ENCODE measurements at places on chromosomes 12 and 14. TPM values are rescaled to one million over a fixed set of nuclear protein-coding genes. Genes with fewer than 3 reads are reported as not detected.

Gene ADCY6
- total RNA-seq = 57.0 TPM

Gene PITPNM2
- 6.1 TPM for total RNA-seq

Gene RNASE3
- not detected for total RNA-seq

Gene FKBP4
- total RNA-seq = 35.5 TPM

Gene MYF6
- total RNA-seq = not detected

Gene FAM181A
- total RNA-seq = not detected

Gene ESR2
- 2.4 TPM for total RNA-seq

Gene RNASE7
- total RNA-seq = not detected

Gene TRHDE
- 4.6 TPM for total RNA-seq

GRCh38 chr12:38689195-38689594, 216.2 kb downstream of the CPNE8 start:
- H3K36me3 ChIP-seq = peaks cover 16% of the 10 kb centered on the region
- H3K27ac ChIP-seq = no peak overlapping the region
- no peaks in the 10 kb centered on the region for H3K4me1 ChIP-seq
- H3K4me3 ChIP-seq = no peak overlapping the region
- H3K27me3 ChIP-seq = no peaks in the 10 kb centered on the region
- no peak for DNase-seq

DNA sequence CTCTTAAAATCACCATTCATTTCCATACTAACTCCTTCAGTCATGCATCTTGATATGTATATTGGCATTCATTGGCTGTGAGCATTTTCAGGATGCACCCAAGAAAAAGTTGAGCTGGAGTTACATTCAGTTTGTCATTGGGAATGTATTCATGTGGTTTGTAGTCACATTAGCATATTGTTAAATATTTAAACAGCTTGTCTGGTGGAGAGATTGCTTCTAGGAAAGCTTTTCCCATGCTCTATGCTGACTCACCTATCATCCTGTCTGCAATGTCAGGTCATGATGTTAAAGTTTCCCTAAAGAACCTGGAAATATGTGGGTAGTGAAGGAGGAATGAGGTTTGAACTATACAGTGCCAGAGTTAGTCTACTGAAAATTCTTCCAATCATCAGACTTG, 583.6 kb downstream of the GALC start:
- no peaks in the 10 kb centered on the region for H3K4me1 ChIP-seq
- H3K4me3 ChIP-seq = no peak overlapping the region
- no peak for DNase-seq
- H3K36me3 ChIP-seq = no peaks in the 10 kb centered on the region
- no peaks in the 10 kb centered on the region for H3K27me3 ChIP-seq

DNA sequence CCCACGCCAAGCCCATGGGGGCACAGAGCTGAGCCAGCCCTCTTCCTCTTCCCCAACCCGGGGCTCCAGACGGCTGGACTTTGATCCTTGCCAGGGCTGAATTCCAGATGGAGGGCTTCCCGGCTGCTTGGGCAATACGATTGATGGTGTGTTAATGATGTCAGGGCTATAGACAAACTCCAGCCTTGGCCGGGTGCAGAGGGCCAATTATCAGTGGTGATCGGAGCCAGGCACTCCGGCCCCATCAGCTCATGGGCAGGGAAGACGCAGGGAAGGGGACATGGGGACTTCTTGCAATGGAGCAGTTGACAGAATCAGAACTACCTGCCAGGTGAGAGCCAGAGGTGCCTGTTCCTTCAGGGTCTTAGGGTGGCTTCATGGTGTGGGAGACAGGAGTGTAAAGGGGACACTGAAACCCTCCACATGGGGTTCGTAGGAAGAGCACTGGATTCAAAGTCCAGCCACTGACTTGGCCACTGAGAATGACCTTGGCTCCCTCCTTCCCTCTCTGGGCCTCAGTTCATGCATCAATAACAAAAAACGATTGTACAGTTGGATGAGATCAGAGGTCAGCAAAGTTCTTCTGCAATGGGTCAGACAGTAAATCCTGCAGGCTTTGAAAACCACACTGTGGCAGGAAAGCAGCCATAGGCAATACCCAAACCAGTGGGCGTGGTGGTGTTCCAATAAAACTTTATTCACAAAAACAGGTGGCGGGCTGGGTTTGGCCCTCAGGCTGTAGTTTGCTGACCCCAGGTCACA, 333.7 kb downstream of the MED13L start:
- H3K27me3 ChIP-seq = no peaks in the 10 kb centered on the region
- DNase-seq = no peak
- no peak overlapping the region for H3K27ac ChIP-seq
- H3K4me1 ChIP-seq = peaks cover 5% of the 10 kb centered on the region

- H3K4me3 ChIP-seq = no peak overlapping the region
- no peaks in the 10 kb centered on the region for H3K27me3 ChIP-seq
- no peak for DNase-seq
- no peaks in the 10 kb centered on the region for H3K4me1 ChIP-seq
- H3K36me3 ChIP-seq = peaks cover 76% of the 10 kb centered on the region
These were observed 69.4 kb downstream of the SPATA7 start for GRCh38 chr14:88454886-88455285.

GRCh38 chr14:91300283-91300895, 55.9 kb upstream of the GPR68 start:
- H3K36me3 ChIP-seq = peaks cover 5% of the 10 kb centered on the region
- H3K4me1 ChIP-seq = peaks cover 4% of the 10 kb centered on the region
- no peak overlapping the region for H3K4me3 ChIP-seq
- no peak for DNase-seq
- no peak overlapping the region for H3K27ac ChIP-seq

DNA sequence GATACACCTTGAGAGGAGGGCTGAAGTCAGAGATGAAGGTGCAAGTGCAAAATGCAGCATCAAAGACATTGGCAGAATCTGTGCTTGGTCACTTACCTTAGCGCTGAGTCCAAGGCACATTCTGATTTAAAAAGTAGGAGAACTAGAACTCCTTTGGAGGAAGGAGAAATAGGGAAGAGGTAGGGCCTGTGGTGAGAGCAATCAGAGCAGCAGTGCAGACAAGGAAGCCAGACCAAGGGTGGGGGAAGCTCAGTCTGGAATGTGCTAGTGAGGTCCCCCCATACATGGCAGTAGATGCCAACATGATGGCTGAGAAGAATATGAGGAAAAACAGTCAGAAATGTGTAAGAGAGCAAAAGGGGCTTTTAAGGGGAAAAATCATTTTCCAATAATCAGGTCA, 206.5 kb downstream of the SSPN start:
- no peak overlapping the region for H3K27ac ChIP-seq
- H3K27me3 ChIP-seq = no peaks in the 10 kb centered on the region
- H3K4me3 ChIP-seq = no peak overlapping the region
- no peaks in the 10 kb centered on the region for H3K4me1 ChIP-seq
- H3K36me3 ChIP-seq = no peaks in the 10 kb centered on the region

DNA sequence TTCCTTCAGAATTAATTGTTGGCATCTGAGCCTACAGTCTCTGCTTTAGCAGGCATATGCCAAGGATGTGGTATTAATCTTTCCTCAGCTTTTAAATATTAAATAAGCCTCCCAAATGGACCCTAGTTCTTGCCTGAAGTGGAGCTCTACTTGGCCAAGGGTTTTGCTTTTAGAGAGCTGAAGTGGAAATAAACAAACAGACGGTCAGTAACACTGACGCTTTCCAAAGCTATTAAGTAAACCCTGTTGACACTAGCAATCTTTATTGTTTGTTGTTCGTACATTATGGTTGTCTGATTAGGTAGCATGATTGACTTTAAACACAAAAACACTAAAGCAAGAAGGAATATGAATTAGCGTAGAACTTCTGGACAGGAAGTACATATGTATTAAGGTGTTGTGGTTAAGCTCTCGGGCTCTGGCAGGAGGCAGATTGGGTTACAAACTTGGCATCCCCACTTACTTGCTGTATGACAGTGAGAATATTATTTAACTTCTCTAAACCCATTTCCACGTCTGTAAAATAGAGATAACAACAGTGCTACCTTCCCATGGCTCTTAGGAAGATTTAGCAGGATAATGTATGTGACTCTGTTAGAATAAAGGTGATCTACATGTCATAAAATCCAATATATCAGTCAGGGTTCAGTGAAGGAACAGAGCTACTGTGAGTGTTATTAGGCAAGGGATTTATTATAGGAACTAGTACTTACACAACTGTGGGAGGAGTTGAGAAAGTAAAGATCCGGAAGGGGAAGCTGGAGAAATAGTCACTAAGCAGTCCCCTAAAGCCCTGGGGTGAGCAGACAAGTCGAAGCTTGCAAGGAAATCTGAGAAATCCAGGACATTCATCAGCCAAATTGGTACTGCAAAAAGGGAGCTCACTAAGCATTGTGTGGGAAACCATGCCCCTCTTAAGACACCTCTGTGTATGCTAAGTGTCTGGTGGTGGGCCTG, 92.2 kb upstream of the ATF7IP start:
- no peak overlapping the region for H3K27ac ChIP-seq
- no peaks in the 10 kb centered on the region for H3K36me3 ChIP-seq
- no peak for DNase-seq
- H3K27me3 ChIP-seq = no peaks in the 10 kb centered on the region

DNA sequence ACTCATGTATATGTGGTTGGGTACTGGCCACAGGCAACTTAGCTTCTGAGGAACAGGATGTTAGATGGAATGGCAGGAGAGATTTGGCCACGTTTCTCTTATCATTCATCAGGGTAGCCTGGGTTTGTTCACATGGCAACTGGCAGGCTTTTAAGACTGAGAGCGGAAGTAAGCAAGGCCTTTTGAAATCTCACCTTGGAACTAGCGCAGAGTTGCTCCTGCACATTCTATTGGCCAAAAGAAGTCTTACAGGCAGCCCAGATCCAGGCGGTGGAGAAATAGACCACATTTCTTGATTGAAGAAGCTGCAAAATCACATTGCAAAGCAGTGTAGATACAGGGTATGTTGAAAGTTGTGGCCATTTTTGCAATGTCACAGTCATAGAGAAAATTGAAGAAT, 3.7 kb downstream of the CLEC4A start:
- no peak overlapping the region for H3K4me3 ChIP-seq
- no peak overlapping the region for H3K27ac ChIP-seq
- H3K36me3 ChIP-seq = no peaks in the 10 kb centered on the region
- H3K27me3 ChIP-seq = no peaks in the 10 kb centered on the region
- no peak for DNase-seq

- DNase-seq = no peak
- peaks cover 8% of the 10 kb centered on the region for H3K4me1 ChIP-seq
- H3K36me3 ChIP-seq = no peaks in the 10 kb centered on the region
- H3K27me3 ChIP-seq = no peaks in the 10 kb centered on the region
- H3K27ac ChIP-seq = peak overlapping the region; percentile 18
These were observed 38.1 kb upstream of the LRTM2 start for GRCh38 chr12:1782215-1782614.

DNA sequence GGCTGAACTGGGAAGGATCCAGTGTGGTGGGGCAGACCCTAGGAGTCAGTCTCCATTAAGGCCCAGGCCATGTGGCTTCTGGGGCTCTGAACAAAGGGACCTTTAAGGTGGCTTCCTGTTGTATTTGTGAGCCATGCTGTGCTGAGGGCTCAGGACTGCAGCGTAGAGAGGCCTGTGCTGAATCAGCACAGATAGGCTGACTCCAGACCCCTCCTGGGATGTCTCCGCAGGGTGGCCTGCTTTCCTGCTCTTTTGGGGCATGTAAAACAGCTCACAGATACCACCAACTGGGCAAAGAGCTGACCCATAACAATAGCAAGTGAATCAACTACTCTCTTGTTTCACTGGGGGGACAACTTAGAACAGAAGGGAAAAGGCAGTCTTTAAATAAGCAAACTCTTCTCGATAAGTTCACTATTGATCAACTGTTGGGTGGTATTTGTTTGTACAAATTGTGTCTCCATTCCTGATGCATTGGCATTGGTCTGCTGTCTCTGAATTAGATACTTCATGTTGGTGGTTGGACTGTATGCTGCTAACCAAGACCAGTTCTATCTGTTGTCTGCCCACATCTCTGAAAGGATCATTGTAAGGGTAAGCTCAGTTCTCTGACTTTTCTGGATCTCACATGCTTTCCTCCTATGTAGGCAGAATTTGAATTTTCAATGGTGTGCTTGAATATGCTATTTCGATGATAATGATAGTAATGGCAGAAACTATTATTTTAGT, 71.8 kb downstream of the MYRFL start:
- no peak overlapping the region for H3K4me3 ChIP-seq
- H3K4me1 ChIP-seq = no peaks in the 10 kb centered on the region
- H3K27ac ChIP-seq = no peak overlapping the region
- no peak for DNase-seq

GRCh38 chr14:68513838-68514607, 278.8 kb downstream of the ZFP36L1 start:
- DNase-seq = no peak
- peaks cover 79% of the 10 kb centered on the region for H3K4me1 ChIP-seq
- no peaks in the 10 kb centered on the region for H3K27me3 ChIP-seq
- H3K4me3 ChIP-seq = no peak overlapping the region

DNA sequence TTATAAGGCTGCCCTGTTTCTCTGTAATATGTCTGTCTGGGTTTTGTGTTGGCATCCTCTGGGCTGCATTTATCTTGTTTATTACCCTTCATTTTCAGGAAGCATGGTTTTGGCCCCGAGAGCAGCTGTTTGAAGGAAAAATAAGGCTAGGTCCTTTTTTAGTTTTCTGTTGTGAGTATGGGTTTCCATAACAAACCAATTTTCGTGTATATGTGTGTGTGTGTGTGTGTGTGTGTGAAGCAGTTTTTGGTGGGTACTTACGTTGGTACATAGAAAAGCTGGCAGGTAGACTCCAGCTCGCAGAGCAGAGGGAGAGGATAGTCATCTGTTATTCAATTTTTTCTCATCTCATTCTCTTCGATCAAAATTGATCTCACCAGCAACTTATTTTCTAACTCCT, 52.5 kb downstream of the MAPKAPK5 start:
- no peak for DNase-seq
- H3K4me1 ChIP-seq = no peaks in the 10 kb centered on the region
- no peak overlapping the region for H3K4me3 ChIP-seq
- peaks cover 92% of the 10 kb centered on the region for H3K36me3 ChIP-seq
- H3K27me3 ChIP-seq = no peaks in the 10 kb centered on the region
- no peak overlapping the region for H3K27ac ChIP-seq

DNA sequence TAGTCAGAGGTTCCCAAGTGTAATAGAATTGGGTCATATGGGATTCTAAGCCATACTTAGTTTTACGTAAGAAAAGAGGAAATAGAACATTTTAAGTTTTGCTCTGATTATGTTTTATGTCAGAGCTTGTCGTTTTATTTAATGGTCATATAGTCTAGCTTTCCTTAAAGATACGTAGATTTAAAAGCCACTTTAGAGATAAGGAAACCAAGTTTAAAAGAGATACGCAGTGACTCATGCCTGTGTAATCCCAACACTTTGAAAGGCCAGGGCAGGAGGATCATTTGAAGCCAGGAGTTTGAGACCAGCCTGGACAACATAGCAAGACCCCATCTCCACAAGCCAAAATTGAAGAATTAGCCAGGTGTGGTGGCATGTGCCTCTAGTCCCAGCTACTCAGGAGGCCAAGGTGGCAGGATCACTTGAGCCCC, 19.5 kb downstream of the MAPK1IP1L start:
- H3K36me3 ChIP-seq = no peaks in the 10 kb centered on the region
- no peak overlapping the region for H3K27ac ChIP-seq
- H3K4me1 ChIP-seq = peaks cover 4% of the 10 kb centered on the region
- H3K27me3 ChIP-seq = no peaks in the 10 kb centered on the region
- no peak for DNase-seq

GRCh38 chr14:70254476-70254961, 65.8 kb upstream of the SLC8A3 start:
- DNase-seq = no peak
- H3K27ac ChIP-seq = no peak overlapping the region
- H3K4me3 ChIP-seq = no peak overlapping the region
- no peaks in the 10 kb centered on the region for H3K27me3 ChIP-seq
- no peaks in the 10 kb centered on the region for H3K36me3 ChIP-seq
